Chondrocyte (in vitro differentiated cells): ENCODE measurements at places on chromosomes 4 and X.

- no peak for DNase-seq
These were observed 58.7 kb downstream of the RASGEF1B start for GRCh38 chr4:81412946-81413495.

GRCh38 chr4:4766564-4766963, 92.9 kb upstream of the MSX1 start:
- DNase-seq, result no peak

GRCh38 chr4:48725414-48725813, 54.7 kb downstream of the FRYL start:
- no peak for DNase-seq

GRCh38 chr4:23091711-23092110, 399.0 kb downstream of the GBA3 start:
- DNase-seq, result no peak

DNA sequence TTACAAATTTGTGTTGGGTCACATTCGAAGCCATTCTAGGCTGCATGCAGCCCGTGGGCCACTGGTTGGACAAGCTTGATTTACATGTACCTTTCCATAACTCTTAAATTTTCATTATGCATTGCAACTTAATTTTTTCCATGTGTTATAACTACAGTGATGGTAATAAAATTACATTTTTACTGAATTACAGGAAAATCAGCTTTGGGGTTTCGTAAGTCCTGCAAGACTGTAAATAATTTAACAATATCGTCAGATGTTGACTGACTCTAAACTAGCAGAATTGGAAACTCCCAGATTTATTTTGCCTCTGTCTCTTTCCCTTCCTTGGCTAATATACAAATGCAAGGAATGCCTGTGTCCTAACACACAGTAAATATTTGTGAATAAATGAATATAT, 88.0 kb upstream of the RAPGEF2 start:
- no peak for DNase-seq

GRCh38 chrX:121254336-121254735, 206.9 kb downstream of the GLUD2 start:
- DNase-seq, result no peak

GRCh38 chrX:5051831-5052491, 1176.7 kb downstream of the NLGN4X start:
- no peak for DNase-seq

GRCh38 chrX:82127228-82128123, 925.6 kb downstream of the SH3BGRL start:
- no peak for DNase-seq

DNA sequence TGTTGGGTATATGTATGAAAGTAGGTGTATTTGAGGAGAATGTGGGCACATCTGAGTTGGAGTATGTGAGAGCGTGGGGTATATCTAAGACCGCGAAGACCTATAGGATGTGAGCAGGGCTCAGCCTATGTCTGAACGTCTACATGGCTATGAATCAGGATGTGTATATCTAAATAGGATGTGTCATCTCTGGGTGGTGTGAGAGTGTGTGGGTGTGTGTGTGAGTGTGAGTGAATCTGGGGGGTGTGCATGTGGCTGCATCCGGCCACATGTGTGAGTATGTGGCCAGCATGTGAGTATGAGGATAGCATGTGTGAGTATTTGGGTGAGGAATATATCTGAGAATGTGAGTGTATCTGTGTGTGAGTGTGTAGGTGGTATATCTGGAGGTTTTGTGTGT, 7.7 kb downstream of the GPR173 start:
- DNase-seq, result no peak

- DNase-seq, result no peak
These were observed 130.7 kb upstream of the GUCY1A1 start for GRCh38 chr4:155535802-155536454.

DNA sequence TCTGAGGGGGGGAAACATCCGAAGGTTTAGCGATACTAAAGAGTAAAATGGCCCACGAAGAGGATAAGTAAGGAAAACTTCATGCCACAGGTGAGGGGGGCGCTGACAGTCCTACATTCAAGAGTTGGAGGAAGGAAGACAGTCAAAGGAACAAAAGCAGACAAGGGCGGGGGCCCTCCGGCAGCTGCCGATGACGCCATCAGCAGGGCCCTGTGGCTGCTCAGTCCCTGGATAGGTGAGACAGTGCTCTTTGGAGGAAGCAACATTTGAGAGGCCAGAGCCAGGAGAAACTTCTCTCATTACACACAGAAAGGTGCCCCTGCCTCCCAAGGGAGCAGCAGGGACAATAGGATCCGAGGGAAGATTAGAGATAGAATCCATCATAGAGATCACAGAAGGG, 41.5 kb downstream of the RAB40AL start:
- no peak for DNase-seq
